ENCODE measurements at places on chromosomes 1 and 21.

- no peak for DNase-seq
Observed at GRCh38 chr21:37483776-37484175, 117.2 kb downstream of the DYRK1A start.

- DNase-seq: no peak
Observed at GRCh38 chr1:46581681-46582455, 22.2 kb downstream of the MKNK1 start.

GRCh38 chr1:19037659-19038058 is 81.2 kb upstream of the IFFO2 start:
- DNase-seq: no peak

GRCh38 chr1:57986432-57986831 is 560.1 kb downstream of the OMA1 start:
- peak; percentile 47 for DNase-seq

GRCh38 chr1:2208309-2209239 is 14.0 kb upstream of the FAAP20 start:
- no peak for DNase-seq

GRCh38 chr1:228937851-228938536 is 202.7 kb downstream of the RHOU start:
- DNase-seq: peak; percentile 30

DNA sequence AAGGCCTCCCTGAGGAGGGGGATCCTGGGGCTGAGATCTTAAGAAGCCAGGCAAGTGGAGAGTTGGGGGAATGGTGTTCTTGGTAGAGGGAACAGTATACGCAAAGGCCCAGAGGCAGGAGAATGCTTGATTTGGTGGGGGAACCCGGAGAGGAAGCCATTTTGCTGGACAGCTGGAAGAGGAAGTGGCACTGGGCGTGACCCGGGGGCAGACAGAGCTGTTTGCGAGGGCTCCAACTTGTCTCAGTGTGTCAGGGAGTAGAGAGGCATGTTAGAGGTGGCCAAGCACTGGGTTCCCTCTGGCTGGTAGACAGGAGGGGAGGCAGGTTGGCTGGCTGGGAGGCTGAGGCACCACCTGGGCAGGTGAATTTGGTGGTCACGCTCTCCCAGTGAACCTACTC is 96.3 kb upstream of the ACTL8 start:
- DNase-seq: no peak

DNA sequence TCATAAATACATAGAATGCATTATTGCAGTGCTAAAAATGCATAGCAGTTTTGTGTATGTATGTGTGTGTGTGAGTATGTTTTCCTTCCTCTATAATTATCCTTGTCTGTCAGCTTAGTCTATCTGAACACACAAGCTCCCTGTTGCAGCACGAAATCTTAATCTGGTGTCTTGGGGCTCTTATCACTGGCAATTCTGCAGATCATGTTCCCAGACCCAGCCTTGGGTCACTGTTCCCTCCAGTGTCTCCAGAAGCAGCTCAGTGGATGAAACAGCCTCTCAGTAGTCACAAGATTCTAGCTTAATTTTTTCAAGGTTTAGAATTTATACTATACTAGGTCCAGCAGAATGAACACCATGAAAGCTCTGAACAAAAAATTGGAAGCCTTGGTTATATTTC is 777.9 kb downstream of the MRPL39 start:
- no peak for DNase-seq

GRCh38 chr1:209838537-209838936 is 10.8 kb downstream of the UTP25 start:
- no peak for DNase-seq

GRCh38 chr1:25689686-25690381 is 73.2 kb downstream of the MAN1C1 start:
- peak; percentile 60 for DNase-seq

All from Jurkat, Clone E6-1 (cell line).